ENCODE measurements at places on chromosomes 3 and 15.

DNA sequence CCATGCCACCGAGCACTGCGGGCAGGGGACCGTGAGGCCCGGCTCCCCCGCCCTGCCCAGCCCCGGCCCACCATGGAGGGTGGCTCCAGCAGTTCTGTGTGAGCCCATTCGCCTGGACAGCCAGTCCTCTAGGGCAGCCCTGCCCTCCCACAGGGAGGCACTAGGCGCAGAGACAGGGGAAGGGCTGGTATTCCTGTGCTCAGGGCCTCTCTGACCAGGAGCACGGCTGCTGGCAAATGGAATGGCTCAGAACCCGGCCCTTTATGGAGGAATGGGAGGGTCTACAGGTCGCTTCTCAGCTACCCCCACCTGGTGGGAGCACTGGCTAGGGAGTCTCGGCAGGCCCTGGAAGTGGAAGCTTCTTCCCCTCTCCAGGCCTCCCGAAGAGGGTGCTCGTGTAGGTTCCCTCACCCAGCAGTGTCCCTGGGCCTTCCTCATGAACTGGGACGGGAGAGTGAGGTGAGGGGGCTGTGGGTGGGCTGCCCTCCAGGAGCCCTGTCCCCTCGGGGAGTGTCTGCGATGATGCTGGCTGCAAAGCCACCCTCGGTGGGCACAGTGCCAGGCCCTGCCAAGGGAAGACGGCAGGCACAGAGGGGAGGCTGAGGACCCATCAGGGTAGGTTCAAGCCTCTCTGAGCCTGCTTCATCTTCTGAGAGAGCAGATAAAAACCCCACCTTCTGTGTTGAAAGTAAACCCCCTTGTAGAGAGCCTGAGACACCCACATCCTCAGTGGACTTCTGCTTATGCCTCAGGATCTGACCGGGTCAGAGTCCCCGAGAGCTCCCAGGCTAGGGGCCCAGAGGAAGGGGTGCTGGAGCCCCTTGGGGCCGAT is 1.5 kb downstream of the MELTF start:
- DNase-seq: no peak

DNA sequence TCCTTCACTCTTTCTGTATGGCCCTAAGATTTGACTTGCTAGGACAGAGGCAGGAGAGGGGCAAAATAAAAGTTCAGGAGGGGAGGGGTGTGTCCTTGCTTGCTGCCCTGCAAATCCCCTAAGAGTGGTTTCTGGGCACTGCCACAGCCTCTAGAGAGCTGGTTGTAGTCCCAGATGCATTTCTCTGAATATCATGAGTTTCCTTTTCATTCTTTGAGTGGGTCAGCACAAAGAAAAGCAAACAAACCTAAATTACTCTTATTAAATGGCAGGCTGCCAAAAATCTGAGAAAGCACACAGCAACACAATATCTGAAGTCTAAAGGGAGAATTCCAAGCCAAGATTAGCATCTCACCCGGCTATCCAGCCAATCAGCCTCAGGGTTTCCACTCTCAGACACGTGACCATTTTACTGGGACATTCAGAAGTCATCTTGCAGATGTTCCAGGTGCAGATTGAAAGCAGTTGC is 919.3 kb downstream of the TUSC7 start:
- no peak for DNase-seq

DNA sequence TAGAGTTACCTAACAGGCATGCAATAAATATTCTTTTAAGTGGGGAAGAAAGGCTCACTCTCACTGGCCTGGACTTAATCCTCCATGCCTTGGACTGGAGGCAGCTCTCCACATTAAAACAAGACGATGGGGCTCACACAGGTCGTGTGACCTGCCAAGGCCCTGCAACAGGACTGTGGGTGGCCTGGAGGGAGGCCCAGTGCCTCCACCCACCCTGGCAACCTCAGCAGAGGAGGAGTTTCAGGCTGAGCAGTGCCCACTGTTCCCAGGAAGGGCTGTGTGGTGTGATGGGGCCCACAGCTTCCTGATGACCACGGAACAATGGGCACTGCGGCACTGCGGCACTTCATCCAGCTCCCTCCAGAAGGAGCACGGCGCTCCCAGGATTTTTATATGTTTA is 5.5 kb downstream of the UROC1 start:
- DNase-seq: no peak

GRCh38 chr15:81111510-81112470 is 22.3 kb upstream of the CFAP161 start:
- DNase-seq: no peak

DNA sequence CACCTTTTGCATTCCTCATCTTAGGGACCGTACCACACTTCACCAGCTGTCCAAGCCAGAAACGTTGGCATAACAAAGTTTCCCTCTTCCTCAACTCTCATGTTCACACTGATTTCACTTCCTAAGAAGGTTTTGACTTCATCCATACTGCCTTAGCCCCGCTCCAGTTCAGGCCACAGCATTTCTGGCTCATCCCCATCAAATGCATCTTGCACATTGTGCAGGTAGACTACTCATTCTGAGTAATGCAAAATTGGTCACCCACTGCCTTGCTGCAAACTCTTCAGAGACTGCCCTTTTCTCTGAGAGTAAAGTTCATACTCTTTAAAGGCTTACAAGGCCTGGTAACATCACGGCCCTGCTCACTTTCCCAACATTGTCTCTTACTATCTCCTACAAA is 8.8 kb downstream of the NUSAP1 start:
- no peak for DNase-seq

GRCh38 chr3:147895509-147895908 is 486.3 kb downstream of the ZIC1 start:
- no peak for DNase-seq

GRCh38 chr3:188034989-188035388 is 119.0 kb upstream of the LPP start:
- no peak for DNase-seq

DNA sequence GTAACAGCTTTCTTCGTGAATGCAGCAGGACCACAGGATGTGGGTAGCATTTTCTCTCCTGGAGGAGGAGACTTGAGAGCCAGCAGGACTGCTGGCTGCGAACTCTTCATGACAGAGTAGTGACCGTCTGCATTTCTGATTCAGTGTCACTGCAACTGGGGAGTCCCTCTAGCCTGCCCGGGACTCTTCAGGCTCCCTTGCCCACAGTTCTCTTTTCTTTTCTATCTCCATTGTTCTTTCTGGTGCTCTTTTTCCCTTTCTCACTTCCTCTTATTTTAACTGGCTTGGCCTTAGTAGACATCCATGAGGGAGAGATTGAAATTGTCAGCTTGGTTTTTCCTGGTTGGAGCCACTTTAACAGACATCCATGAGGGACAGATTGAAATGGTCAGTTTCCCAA is 49.9 kb upstream of the P2RY1 start:
- no peak for DNase-seq

DNA sequence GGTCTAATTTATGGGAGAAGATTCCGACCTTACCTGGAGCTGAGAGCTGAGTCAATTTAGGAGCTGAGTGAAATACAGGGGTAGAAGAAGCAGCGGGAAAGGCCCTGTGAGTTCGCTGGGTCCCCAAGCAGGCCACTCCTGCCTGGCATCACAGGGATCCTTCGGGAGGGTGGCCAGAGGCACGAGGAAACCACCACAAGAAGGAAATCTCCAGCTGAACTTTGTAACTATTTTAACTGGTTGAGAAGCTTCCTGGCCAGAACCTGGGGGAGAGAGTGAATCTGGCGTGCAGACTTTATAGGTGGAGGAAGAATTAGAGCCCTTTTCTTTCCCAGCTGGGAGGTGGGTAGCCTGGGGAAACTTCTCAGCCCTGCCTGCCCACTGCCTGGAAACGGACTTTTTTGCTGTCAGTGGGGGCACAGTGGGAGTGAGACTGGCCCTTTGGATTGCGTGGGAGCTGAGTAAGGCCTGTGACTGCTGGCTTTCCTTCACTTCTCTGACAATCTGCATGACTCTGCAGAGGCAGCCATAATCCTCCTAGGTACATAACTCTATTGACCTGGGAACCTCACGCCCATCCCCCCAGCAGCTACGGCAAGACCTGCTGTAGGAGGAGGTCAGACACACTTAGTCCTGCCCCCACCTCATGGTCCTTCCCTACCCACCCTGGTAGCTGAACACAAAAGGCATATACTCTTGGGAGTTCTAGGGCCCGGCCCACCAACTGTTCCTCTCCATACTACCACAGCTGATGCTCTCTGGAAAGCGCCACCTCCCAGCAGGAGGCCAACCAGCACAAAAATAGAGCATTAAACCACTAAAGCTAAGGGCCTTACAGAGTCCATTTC is 340.7 kb downstream of the CNTN3 start:
- no peak for DNase-seq

Measured in activated CD4-positive, alpha-beta T cell treated with anti-CD3 and anti-CD28 coated beads, Interleukin-2, amount 50 U/mL, for 1 hour (primary cell).